Activated CD4-positive, alpha-beta T cell treated with anti-CD3 and anti-CD28 coated beads, Interleukin-10, Interleukin-2, amounts not matched to agents 100 ng/mL and 50 ng/mL, durations not matched to agents 16 hours and 8 hours (primary cell): ENCODE measurements at places on chromosomes 4 and X.

GRCh38 chrX:149010853-149011224 lies 494.3 kb downstream of the IDS start:
- no peak for DNase-seq

DNA sequence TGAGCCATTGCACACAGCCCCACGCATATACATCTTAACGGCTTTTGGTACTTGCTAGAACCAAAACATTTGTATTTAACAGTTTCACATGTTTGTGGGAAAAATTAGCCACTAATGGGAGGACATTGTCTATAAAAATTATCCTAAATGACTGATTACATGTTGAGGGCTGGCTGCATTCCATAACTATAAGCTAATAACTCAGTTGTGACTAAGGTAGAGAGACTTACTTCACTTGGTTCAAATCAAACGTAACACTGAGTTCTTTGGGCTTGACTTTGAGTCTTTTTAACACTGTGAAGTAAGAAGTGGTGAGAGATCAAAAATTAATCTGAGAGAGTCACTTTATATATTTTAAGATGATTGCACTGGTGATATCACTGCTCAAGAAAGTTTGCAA lies 47.9 kb upstream of the PGRMC2 start:
- no peak for DNase-seq

DNA sequence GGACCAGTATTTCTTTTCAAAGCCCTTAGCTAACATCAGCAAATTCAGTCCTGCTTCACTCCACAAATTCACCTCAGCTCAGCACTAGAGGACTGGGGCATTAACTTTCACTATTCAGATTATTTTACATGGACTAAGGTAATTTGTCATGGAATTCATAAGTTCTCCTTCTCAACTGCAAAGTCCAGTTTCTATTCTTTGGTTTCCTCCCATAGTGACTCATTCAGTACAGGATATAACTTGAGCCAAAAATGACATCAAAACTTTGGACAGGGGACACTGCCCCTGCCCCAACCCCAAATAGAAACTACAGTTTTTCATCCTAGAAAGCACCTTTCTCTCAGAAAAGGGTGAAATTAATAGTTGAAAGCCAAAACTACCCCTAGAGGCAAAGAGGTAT lies 52.7 kb downstream of the COX7B2 start:
- DNase-seq, result no peak

DNA sequence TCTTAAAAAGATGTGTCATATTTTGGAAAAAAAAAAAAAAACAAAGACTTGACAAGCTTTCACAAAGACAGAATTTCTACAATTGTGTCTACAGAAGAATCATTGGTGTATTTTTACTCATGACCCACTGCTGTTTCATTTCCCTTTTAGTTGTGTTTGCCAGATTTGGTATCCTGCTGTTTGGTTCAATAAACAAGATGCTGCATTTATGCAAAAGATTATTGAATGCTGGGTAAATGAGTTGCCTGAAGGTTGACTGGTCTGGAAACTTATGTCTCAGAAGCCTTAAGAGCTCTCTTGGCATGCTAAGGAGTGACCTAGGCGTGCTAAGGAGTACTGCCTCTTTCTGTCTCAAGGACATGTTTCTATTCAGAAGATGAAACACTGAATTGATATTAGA lies 64.9 kb upstream of the NPY2R start:
- DNase-seq, result no peak

GRCh38 chr4:78079726-78080430 lies 22.8 kb downstream of the FRAS1 start:
- DNase-seq, result no peak

DNA sequence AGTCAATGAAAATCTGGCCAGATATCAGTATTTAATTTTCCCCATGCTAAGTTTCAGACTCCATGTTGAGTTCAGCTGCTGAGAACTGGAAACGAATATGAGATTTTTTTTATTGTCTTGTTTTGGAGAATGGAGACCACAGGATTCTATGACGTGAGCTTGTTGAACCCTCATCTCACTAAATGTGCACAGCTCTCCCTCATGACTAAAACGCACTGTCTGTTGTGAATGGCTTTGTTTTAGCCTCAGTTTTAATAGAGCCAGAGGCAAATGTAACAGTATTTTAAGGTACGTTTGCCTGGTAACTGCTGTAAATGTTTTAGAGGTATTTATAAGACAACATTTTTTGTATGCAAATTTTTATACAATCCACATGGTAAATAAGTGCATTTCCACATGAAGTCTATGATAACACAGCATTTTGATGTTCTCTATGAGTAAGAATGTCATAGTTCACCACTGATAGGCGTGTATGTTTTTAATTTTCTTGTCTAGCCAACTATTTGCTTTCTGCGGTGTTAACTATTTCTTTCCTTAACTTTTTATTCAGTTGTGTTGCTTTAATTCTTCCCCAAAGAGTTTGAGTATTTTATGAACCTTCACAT lies 1159.3 kb upstream of the TENM3 start:
- DNase-seq, result no peak

GRCh38 chr4:23999714-24000469 lies 110.0 kb upstream of the PPARGC1A start:
- DNase-seq, result no peak

DNA sequence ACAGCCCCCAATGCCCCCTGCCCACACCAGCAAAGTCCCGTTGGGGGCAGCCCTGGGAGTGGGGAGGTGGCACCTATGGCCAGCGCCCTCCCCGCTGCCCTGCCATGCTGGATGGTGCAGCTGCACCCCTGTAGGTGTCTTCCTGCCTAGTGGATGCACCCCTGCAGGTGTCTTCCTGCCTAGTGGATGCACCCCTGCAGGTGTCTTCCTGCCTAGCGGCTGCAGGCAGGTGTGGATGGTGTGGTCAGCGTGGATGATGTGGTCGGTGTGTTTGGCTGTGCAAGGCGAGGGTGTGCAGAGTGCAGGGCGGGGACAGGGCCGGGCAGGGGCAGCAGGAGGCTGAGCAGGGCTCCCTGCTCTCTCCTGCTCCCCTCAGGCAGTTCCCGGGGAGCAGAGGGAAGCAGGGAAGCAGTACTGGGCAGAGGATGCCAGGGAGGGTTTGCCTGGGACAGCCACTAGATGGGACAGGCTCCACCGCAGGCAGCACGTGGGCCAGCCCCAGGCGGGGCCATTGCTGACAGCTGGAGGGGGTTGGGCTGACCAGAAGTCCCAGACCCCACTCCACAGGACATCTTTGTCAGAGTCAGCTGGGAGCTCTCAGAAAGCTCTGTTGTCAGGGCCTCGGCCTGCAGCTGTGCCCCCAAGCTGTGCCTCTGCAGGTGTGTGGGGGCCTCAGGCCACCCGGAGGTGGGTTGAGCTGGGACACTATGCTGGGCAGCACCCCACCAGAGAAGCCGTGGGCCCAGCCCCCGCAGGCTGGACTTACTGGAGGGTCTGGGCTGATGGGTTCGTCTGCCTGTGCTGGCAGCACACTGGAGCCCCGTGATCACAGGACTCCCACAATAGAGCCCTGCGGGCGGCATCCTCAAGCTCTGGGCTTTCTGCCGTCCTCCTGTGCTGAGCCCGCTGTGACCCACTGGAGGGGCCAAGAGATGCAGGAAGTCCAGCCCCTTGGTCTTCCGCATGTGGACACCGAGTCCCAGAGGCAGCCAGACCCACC lies 23.7 kb downstream of the DOK7 start:
- no peak for DNase-seq

- no peak for DNase-seq
These were observed 223.9 kb upstream of the EPHA5 start for GRCh38 chr4:65893957-65894755.

DNA sequence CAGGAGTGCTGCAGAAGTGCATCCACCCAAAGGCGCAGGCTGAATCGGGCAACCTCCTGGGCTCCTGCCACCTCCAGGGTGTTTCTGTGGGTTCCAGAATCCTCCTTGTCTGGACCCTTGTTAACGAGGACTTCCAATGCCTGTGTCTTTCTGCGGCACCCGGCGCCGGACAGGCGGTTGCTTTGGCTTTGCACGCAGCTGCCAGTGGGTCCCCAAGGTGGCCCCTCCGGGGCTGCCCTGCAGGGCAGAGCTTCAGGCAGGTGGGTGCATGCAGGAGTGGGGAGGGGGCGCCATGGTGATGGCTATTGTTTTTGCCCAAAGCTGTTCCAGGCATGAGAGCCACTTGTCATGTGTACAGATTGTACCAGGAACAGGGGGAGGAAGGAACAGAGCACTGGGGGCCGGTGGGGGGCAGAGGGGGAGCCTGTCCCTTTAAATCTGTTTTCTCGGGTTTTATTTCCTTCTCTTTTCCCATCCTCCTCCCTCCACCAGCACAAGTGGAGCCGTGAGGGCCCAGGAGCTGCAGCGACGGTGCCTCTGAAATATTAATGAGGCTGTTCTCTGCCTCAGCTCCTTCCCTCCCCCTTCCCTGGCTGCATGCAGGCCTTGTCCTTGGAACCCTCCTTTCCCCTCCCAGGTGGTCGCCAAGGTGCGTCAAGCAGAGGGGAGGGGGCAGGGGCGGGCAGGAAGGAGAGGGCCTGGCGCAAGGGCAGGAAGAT lies 13.1 kb downstream of the ATP2B3 start:
- DNase-seq, result no peak

DNA sequence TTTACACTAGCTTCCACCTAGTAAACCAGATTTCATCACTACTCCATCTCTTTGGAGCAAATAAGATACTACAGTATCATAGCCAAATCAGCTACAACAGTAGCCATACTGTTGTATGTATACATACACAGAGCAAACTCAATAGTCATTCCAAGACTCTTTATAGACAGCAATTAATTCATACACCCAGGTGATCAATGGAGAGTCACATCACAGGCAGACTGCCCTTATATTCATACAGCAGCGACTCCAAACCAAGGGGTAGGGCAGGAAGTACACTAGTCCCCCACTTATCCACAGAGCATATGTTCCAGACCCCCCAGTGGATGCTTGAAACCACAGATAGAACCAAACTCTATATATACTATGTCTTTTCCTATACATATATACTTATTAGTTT lies 76.6 kb downstream of the FBXW7 start:
- DNase-seq, result peak; percentile 35

- DNase-seq, result no peak
These were observed 217.9 kb downstream of the HS6ST2 start for GRCh38 chrX:132740316-132741123.

GRCh38 chr4:138958519-138958918 lies 57.1 kb upstream of the NOCT start:
- no peak for DNase-seq

- DNase-seq, result no peak
These were observed 598.1 kb upstream of the MAGEB2 start for GRCh38 chrX:29617276-29617675.

GRCh38 chrX:6313356-6313755 lies 84.7 kb upstream of the NLGN4X start:
- DNase-seq, result no peak

GRCh38 chr4:2696423-2696822 lies 59.7 kb downstream of the TNIP2 start:
- DNase-seq, result no peak

DNA sequence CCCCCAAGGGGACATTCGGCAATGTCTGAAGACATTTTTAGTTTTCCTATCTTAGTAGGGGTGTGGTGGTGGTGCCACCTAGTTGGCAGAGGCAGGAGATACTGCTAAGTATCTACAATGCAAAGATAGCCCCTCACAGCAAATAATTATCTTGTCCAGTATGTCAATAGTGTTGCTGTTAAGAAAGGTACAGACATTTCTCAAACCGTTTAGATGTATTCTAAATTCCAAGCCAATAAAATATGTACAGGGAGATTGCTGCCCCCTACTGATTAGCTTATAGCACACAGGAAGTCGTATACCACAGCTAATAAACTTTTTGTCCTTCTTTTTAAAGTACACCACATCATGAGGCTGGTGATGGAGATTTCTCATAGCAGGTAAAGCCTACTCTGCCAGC lies 260.5 kb downstream of the TMA16 start:
- DNase-seq, result peak; percentile 11

DNA sequence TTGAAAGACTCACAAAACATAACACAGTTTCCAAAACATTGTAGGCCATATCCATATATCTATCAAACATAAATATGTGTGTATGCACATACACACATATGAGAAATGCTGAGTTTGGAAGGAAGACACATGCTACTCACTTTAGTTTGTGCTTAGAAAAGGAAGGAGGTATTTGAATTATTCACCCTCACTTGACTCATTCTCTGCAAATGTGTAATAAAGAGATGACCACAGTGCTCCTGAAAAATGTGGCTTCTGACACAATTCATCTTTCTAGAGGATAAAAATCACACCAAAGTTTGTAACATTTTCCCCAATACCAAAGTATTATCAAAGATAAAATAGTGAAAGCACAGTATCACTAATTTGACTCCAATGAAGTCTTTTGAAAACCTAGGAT lies 950.1 kb downstream of the FAT4 start:
- DNase-seq, result no peak

- DNase-seq, result peak; percentile 75
These were observed 22.1 kb downstream of the YIPF7 start for GRCh38 chr4:44629280-44629866.

GRCh38 chr4:184890499-184890898 lies 64.7 kb upstream of the ACSL1 start:
- no peak for DNase-seq

DNA sequence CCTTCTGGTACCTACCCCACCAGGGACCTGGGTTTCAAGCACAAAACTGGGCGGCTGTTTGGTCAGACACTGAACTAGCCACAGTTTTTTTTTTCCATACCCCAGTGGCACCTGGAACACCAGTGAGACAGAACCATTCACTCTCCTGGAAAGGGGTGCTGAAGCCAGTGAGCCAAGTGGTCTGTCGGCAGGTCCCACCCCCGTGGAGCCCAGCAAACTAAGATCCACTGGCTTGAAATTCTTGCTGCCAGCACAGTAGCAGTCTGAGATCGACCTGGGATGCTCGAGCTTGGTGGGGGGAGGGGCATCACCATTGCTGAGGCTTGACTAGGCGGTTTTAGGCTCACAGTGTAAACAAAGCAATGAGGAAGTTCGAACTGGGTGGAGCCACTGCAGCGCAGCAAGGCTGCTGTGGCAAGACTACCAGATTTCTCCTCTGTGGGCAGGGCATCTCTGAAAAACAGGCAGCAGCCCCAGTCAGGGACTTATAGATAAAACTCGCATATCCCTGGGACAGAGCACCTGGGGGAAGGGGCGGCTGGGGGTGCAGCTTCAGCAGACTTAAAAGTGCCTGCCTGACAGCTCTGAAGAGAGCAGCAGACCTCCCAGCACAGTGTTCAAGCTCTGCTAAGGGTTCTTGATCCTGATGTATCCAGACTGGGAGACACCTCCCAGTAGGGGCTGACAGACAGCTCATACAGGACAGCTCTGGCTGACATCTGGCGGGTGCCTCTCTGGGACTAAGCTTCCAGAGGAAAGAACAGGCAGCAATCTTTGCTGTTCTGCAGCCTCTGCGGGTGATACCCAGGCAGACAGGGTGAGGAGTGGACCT lies 223.0 kb downstream of the COX18 start:
- DNase-seq, result no peak

GRCh38 chr4:182955411-182955810 lies 38.2 kb upstream of the DCTD start:
- no peak for DNase-seq

DNA sequence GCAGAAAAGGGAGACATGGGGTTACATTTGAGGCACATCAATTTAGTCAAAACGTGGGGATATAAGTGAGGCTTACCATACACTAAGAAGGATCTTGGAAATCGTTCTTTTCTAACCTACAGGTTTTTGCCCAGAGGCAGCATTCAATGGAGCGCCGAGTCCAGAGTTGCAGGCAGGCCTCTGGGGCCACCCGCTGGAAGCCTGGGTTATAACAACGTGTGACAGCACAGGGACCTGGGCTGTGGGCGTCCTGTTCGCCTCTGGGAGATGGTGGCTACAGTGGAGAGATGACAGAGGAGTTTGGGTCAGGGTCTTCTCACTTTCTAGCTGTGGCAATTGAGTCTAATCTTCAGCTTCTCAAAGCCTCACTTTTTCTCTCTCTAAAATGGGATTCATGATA lies 53.9 kb downstream of the ENPP6 start:
- DNase-seq, result peak; percentile 39
